CD4-positive, alpha-beta T cell treated with Interleukin-6 at 100 ng/mL for 8 hours (primary cell): ENCODE measurements at places on chromosomes 6 and 20.

DNA sequence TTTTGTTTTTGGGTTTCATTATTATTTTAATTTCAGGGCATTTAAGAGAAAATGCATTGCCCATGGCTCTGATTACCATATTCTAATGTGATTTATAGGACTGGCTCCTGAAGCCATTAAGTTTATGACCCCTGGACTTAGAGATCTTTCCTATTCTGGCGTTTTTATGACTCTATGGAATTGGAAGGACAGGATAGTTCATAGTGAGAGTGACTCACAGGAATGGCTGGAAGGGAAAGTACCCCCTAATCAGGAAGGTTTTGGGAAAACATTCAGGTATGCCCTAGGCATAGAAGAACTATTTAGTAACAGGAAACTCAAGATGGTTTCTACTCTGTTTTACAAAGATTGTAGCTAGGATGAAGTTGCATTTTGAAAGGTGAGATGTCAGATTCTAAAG lies 108.6 kb upstream of the SLC2A12 start:
- DNase-seq, result no peak

- no peak for DNase-seq
Observed at GRCh38 chr6:96017070-96017359, 1.2 kb downstream of the FUT9 start.

- peak; percentile 29 for DNase-seq
Observed at GRCh38 chr20:53208110-53208832, 236.1 kb downstream of the TSHZ2 start.

DNA sequence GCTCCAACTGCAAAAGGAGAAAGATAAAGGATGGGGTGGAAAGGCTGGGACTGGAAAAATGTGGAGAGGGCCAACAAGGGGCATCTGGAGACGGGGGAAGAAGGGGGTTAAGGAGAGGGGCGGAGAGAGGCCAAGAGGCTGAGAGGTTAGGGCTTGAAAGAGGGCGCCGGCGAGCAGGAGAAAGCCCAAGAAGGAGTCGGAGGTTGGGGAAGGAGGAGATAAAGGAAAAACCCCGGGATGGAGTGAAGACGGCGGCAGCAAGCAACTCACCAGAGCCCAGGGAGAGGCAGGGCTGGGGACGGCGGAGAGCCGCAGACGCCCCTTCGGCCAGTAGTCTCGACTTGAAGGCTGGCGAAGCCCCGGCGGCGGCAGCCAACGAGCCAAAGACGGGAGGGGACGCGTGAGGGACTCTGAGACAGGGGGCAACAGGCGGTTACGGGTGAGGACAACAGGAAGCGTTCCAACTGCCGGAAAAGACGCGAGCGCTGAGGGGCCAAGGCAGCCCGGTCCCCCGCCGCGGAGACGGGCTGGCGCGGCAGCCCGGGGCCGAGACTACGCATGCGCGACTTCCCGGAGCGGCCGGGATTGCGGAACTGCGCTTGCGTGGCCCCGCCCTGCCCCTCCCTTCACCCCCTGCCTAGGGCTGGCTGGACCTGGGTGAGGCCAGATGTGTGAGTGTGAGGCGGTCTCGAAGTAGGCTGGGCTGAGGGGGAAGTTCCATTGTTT lies at the start of gene STK38:
Gene STK38, minus strand, starts transcription at position 560 of the 726 bp plus-strand sequence. CDS start 7,277 bp downstream, outside the sequence.
- peak; percentile 90 for DNase-seq

DNA sequence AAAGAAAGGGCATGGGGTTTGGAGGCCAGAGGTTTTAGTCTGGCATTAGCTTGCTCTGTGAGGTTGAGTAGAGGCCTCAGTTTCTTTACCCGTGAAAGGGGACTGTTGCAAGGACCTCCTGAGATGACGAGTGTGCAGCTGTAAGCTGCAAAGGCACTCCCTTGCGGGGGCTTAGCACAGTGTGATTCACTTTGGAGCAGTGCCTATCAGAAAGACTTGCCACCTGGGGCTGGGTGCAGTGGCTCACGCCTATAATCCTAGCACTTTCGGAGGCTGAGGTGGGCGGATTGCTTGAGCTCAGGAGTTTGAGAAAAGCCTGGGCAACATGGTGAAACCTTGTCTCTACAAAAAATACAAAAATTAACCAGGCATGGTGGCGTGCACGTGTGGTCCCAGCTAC lies 7.5 kb upstream of the BAK1 start:
- no peak for DNase-seq

- no peak for DNase-seq
Observed at GRCh38 chr6:40917603-40918002, 121.4 kb downstream of the UNC5CL start.

DNA sequence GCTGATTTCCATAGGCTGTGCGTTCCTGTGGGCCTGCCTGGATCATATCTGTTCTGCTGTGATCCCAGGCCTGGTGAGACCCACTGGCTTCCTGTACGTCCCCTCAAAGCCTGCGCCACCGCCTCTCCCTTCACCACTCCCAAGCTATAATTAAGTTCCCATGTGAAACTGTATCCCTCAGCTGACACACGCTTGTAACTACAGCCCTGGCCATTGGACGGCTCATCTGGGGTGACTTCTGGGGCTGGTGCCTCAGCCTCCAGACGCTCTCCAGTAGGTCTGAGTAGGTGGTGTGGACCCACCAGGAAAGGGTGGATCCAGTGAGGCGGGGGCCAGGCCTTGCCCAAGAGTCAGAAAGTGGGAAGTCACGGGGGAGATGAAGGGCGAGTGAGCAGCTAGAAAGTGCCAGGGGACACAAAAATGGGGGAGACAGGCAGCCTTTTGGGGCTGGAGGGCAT lies 21.0 kb downstream of the PPARD start:
- DNase-seq, result no peak

DNA sequence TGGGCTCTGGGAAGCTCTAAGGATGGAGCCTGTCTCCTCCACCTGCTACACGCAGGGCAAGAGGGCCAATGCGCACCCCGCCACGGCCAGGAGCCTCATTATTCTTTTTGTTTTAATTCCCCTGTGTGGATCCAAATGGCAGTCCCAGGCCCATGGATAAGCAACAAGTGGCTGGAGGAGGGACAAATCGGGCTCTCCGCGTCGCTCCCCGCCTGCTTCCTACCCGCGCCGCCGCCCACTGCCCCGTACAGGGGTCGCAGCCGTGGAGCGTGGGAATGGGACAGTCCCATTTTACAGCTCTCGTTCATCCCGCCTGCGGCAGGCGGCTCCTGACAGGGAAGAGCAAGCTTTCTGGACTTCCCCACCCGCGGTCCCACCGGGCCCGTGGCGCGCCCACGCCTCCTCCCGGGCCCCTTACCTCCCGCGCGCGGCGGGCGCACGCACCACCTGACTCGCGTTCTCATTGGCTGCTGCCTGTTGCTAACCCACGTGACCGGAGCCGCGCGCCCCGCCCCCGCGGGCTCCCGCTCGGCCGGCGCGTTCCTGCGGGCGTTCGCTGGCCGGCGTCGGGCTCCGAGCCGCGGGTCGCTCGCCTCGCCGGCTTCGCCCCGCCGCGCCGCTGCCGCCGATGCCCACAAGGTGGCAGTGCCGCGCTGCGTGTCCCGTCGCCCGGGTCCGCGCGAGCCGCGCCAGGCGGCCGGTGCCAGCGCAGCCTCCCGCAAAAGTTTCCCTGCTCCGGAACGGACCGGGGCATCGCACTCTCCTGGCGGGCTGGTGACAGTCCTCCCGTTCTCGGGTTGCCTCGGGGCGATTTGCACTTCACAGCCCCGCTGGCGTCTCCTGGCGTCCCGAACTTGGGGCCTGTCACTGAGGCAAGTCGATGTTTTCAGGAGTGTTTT lies 93.3 kb downstream of the CD83 start:
- peak; percentile 90 for DNase-seq

DNA sequence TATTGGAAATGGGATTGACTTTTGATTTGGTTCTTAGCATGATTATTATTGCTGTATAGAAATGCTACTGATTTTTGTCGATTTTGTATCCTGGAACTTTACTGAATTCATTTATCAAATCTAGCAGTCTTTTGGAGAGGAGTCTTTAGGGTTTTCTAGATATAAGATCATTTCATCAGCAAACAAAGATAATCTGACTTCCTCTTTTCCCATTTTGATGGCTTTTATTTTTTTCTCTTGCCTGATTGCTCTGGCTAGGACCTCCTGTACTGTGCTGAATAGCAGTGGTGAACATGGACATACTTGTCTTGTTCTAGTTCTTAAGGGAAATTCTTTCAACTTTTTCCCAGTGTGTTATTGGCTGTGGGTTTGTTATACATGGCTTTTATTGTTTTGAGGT lies 64.6 kb downstream of the ZC2HC1B start:
- DNase-seq, result no peak

DNA sequence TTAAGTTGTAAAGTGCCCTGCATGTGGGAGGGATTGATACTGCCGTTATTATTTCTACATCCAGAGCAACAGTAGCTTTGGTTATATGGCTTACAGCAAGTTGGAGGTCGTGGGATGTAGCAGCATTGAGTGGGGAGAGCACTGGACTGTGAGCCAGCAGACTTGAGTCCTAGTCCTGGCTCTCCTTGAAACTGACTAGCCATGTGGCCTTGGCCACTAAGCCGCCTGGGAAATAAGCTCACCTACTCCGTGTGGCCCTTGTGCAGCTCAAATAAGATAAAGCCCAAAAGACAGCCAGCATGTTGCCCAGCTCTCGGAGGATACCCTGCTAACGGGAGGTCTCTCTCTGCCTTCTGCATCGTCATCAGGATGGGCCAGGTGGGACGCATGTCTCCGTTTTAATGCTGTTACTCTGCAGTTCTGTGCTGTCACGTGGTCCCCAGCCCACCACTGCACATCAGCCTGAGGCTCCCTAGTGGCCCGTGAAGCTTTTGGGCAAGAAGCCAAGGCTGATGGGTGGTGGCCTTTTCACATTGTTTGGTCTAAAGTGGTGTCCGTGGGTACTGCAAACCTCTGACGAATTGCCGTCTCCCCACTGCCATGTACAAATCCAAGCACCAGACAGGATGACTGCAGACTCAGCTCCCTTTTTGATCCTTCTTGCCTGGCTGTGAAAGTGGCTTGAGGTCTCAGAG lies 7.9 kb downstream of the EPB41L1 start:
- no peak for DNase-seq

DNA sequence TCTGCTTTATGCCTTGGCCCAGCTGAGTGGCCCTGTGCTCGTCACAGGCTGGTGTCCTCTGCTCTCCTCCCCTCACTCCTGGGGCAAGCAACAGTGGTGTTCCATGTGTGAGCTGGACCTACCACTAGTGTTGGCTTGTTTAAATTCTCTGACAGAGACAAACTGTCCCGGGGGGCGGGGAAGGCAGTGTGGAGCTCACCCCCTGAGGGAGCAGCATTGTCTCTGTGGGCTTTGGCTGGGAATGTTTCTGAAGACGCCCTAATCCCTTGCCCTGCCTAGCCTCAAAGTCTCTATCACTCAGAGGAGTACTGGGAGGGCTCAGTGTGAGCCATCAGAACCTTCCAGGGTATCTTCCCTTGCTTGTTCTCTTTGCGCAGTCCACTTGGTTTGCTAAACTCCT lies 5.2 kb upstream of the VEGFA start:
- no peak for DNase-seq

- no peak for DNase-seq
Observed at GRCh38 chr20:41526327-41526726, 91.8 kb downstream of the CHD6 start.

DNA sequence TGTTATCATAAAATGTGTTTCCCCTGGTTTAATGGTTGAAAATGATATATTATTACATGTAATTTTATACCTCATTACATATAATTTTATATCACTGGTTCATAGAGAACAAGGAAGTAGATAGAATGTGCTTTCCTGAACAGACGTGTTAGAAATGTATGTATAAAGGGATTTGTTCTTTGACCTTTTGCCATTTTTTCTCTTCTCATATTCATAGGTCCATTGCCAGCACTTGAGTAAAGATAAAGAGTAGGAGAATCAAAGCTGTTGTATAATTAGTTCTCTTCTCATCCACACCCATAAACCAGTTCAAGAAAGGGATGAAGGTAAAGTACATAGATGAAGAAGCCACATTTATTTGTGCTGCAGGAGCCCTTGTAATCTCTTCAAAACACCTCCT lies 46.7 kb downstream of the RNF217 start:
- no peak for DNase-seq

GRCh38 chr6:89100114-89100513 lies 17.8 kb downstream of the SRSF12 start:
- no peak for DNase-seq

GRCh38 chr6:43743682-43744381 lies 26.2 kb upstream of the VEGFA start:
- DNase-seq, result no peak

DNA sequence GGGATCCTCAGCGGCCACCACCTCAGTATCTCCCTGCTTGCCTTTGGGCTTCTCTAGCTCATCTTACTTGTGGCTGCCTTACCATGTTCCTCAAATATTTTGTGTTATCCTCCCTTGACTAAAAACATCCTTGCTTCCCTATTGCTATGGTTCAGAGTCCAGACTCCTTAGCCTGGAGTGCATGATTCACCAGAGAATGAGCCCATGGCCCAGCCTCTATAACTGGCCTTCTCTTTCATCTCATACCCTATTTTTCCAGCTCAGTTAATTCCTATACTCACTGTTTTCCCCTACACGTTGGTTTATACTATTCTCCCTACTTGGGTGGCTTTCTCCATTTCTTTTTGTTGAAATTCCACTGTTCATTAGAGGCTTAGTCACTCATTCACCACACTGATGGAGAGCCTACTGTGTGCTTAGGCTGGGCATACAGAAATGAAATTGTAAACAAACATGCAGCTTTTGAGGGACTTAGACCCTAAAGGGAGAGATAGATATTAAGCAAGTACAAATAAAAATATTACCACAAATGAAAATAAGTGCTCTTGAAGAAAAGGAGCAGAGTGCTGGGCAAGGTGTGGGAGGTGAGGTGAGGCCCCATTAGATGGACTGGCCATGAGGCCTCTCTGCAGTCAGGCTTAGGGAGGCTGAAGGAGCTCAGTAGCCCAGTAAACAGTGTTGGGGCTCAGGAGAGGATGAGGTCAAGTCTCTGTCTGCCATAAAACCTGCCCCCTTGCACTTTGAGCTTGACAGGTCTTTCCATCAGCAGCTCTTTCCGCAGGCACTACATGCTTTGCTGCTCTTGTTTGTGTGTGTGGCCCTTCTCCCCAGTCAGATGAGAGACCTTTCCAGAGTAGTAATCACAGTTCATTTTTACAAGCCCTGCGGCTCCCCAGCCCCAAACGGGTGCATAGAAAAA lies 109.3 kb downstream of the TCP11 start:
- no peak for DNase-seq

DNA sequence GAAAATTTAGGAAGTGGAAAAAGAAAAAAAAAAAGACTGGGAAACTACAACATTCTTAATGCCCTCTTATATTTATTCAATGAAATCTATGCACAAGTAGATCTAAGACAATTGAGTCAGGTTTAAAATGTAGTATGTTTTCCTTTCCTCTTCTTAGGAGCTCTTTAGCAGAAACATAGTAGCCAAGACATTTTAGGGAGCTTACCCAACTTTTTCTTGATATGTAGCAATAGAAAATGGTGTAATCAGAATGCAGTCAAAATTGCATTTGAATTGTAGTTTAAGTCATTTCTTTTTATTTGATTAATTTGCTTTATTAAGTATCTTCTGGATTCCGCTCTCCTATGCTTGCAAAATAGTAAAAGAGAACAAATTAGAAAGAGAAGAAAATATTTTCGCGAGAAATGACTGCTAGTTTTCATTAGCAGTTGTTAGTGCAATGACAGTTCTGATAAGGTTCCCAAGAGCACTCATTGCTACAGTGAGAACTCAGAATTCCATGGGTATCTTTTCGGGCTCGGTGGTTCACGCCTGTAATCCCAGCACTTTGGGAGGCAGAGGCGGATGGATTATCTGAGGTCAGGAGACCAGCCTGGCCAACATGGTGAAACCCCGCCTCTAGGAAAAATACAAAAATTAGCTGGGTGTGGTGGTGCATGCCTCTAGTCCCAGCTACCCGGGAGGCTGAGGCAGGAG lies 52.2 kb downstream of the JARID2 start:
- no peak for DNase-seq
